ENCODE measurements at places on chromosomes 7 and 10.
A peak's percentile ranks its signal among the peaks of the same experiment; 100 is the strongest.

DNA sequence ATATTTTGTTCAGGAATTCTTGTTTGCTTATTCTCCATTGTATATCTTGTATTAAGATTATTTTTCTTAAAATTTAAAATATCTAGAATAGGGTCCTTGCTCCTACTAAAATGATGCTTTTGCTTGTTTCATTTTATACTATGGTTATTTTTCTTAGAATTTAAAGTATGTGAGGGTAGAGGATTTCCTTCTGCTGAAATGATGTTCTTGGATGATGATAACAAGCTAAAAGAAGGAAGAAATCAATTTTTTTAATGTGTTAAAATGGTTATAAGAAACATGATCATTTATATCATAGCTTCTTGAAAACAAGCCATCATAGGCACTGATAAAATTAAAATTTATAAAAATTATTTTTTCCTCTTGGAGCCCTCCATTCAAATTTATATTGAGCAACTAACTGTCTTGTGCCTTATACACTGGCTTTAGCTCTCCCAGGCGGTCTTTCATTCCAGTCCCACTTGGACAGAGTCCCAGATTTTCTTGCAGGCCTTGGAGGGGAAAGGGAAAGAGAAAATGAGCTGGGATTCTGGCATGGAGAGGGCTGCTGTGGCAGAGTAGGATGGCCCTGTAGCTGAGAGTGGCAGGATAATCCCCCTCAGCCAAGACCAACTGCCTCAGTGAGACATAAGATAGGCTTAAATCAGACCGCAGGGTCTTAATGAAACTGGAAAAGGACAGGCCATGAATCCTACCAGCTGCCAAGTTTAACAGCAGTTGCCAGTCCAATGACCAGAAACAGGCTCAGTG lies 60.2 kb downstream of the DNAJB9 start:
- H3K27me3 ChIP-seq = no peaks in the 10 kb centered on the region
- no peak overlapping the region for H3K27ac ChIP-seq
- DNase-seq = peak; percentile 88

DNA sequence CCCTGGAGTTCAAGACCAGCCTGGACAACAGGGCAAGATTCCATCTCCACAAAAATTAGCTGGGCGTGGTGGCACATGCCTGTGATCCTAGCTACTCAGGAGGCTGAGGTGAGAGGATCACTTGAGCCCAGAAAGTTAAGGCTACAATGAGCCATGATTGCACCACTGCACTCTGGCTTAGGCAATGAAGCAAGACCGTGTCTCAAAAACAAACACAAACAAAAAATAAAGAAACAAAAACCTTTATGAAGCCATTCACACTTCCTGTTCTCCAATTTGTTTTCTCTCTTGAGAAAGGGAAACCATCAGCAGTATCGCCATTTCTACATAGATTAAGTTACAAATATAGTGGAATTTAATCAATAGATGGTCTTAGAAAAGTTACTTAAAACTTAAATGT lies 19.8 kb downstream of the YME1L1 start:
- no peak for DNase-seq
- H3K4me1 ChIP-seq = no peaks in the 10 kb centered on the region
- H3K27ac ChIP-seq = no peak overlapping the region
- H3K27me3 ChIP-seq = no peaks in the 10 kb centered on the region

DNA sequence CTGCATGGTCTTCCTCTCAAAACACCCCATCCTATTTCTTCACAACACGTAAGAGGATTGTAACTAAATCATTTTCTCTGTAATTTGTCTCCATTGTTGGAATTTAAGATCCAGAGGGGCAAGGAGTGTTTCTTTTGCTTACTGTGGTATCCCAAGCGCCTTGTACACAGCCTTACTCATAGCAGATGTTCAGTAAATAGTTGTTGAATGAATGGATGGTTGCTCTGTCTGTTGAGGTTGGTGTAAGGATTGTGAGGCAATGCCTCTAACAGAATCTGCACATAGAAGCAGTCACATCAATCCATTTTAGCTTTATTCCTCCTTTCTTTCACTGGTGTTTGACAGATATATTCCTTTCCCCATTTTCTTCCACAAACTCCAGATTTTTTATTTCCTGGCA lies 90.1 kb downstream of the ZNF365 start:
- H3K27ac ChIP-seq = no peak overlapping the region
- no peaks in the 10 kb centered on the region for H3K36me3 ChIP-seq
- no peak for DNase-seq
- no peaks in the 10 kb centered on the region for H3K27me3 ChIP-seq

- peaks cover 89% of the 10 kb centered on the region for H3K27me3 ChIP-seq
- no peaks in the 10 kb centered on the region for H3K36me3 ChIP-seq
- H3K4me1 ChIP-seq = no peaks in the 10 kb centered on the region
- H3K27ac ChIP-seq = no peak within 1 kb of the TSS
Observed at GRCh38 chr10:84194424-84195043, at the start of gene CDHR1. CDHR1 (plus strand) TSS chr10:84194537; CDS start chr10:84194761, 224 bp downstream.

- H3K27me3 ChIP-seq = no peaks in the 10 kb centered on the region
- no peak overlapping the region for H3K4me3 ChIP-seq
- H3K27ac ChIP-seq = no peak overlapping the region
- no peaks in the 10 kb centered on the region for H3K36me3 ChIP-seq
- no peaks in the 10 kb centered on the region for H3K4me1 ChIP-seq
- no peak for DNase-seq
Observed at GRCh38 chr7:92994901-92995300, 122.9 kb downstream of the SAMD9 start.

DNA sequence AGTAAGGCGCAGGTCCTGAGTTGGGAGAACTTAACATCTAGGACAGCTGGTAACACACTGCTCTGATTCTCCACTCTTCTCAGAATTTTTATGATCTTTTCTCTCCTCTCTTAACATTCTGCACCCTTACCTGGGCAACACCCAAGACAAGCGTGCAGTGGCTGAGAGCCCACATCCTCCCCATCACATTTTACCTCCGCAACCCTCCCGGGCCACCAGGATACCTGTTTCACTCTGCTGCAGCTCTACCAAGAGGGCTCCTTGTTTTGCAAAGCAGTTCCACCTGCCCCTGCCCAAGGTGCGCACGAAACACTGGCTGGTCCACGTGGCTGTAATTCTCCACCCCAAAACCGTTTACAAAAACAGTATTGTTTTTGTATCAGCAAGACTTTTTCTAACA lies 81.5 kb downstream of the ITIH5 start:
- H3K4me3 ChIP-seq = no peak overlapping the region
- DNase-seq = no peak
- H3K4me1 ChIP-seq = no peaks in the 10 kb centered on the region

DNA sequence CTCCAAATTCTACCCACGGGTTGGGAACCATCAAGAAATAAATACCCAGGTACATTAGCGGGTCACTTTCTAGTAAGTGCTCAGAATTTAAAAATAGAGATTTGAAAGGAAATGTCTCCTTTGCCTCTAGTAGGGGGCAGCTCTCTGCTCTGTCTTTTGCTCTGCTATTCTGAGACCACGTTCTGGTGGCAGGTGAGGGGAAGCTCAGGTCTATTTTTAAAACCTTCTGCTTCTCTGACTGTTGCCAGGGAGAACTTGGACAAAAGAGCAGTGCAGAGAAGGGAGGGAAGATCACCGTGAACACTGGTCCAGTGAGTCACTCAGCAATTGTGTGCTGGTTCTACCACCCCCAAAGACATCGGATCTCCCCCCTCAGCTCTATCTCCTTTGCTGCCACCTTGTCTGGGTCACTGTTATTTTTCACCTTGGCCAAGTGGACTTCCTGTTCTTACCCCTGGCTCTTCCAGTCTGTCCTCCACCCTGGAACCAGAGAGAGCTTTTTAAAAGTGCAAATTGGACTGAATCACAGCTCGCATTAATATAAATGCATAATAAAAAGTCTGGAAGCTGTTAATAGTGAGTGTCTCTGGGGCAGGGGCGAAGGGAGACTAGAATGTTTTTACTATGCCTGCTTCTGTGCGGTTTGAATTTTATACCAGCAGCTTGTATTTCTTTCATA lies 72.4 kb upstream of the LOXL4 start:
- H3K36me3 ChIP-seq = no peaks in the 10 kb centered on the region
- no peaks in the 10 kb centered on the region for H3K27me3 ChIP-seq
- no peak overlapping the region for H3K4me3 ChIP-seq
- peak overlapping the region; percentile 74 for H3K27ac ChIP-seq
- DNase-seq = peak; percentile 36

GRCh38 chr7:147885869-147886268 lies 704.7 kb upstream of the C7orf33 start:
- no peak for DNase-seq
- H3K4me3 ChIP-seq = no peak overlapping the region
- H3K27ac ChIP-seq = no peak overlapping the region
- H3K27me3 ChIP-seq = no peaks in the 10 kb centered on the region
- no peaks in the 10 kb centered on the region for H3K4me1 ChIP-seq

DNA sequence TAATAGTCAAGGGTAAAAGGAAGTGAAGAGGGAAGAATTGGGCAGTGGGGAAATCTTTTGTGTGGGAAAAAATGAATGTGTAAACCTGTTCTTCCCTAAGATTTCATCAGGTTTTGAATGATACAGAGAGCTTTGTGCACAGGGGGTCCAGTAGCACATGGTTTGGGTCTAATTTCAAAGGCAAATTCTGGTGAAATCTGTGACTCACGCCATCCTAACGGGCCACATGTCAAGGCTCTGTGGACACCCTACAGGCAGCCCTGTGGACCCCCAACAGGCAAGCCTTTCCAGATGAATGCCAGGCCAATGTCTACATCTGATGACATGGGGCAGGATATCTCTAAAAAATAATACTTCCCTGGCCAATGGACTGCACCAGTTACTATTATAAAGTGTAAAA lies 309.8 kb downstream of the PARD3 start:
- H3K27me3 ChIP-seq = no peaks in the 10 kb centered on the region
- peak; percentile 28 for DNase-seq
- H3K27ac ChIP-seq = no peak overlapping the region
- H3K36me3 ChIP-seq = no peaks in the 10 kb centered on the region
- H3K4me3 ChIP-seq = no peak overlapping the region

- H3K4me3 ChIP-seq = no peak overlapping the region
- H3K36me3 ChIP-seq = no peaks in the 10 kb centered on the region
- no peak for DNase-seq
- no peaks in the 10 kb centered on the region for H3K4me1 ChIP-seq
- H3K27ac ChIP-seq = no peak overlapping the region
Observed at GRCh38 chr7:1103009-1103788, 15.3 kb downstream of the GPER1 start.

DNA sequence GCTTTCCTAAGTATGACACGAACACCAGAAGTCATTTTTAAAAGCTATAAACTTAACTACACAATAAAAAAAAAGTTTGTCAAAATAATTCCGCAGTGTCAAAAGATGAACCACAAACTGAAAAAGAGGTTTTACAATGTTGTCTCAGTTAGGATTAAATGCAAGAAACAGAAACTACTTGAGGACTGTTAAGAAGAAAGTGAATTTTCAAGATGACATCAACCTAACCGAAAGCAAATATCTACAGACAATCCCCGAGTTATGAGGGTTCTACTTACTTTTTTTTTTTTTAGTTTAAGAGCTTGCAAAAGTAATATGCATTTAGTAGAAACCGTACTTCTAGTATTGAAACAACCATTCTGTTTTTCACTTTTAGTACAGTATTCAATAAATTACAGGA lies 62.3 kb downstream of the TFPI2 start:
- no peak overlapping the region for H3K4me3 ChIP-seq
- peaks cover 3% of the 10 kb centered on the region for H3K27me3 ChIP-seq
- no peak overlapping the region for H3K27ac ChIP-seq
- H3K4me1 ChIP-seq = no peaks in the 10 kb centered on the region
- H3K36me3 ChIP-seq = no peaks in the 10 kb centered on the region

DNA sequence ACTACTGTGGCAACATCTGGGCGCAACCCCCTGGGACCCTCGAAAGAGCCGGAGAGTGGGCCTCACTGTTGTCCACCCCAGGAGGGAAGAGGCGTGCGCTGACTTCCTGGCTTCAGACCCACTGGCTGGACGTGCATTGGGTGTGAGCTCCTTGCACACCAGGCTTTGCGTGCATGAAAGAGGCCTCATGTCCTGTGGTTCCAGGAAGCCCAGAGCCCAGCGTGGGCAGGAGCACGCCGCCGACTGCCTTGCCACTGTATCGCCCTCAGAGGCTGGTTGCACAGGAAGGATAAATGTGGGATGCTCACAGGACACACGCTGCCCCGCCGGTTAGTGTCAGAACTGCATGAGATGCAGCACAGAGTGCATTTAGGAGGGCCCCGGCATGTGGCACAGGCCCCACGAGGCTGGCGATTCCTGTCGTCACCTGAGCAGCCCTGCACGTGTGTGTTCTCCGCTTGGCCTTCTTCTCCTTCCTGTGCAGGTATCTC lies 8.5 kb upstream of the JAKMIP3 start:
- H3K4me3 ChIP-seq = no peak overlapping the region
- H3K36me3 ChIP-seq = no peaks in the 10 kb centered on the region
- no peaks in the 10 kb centered on the region for H3K4me1 ChIP-seq
- no peak for DNase-seq

- H3K36me3 ChIP-seq = no peaks in the 10 kb centered on the region
- no peak for DNase-seq
- H3K27ac ChIP-seq = no peak overlapping the region
- H3K4me1 ChIP-seq = no peaks in the 10 kb centered on the region
Observed at GRCh38 chr10:114334301-114334700, 70.0 kb downstream of the AFAP1L2 start.

- no peak for DNase-seq
- peaks cover 77% of the 10 kb centered on the region for H3K36me3 ChIP-seq
- H3K4me1 ChIP-seq = no peaks in the 10 kb centered on the region
- no peak overlapping the region for H3K4me3 ChIP-seq
Observed at GRCh38 chr7:105079348-105079747, 65.3 kb downstream of the KMT2E start.

- DNase-seq = no peak
- H3K4me3 ChIP-seq = no peak overlapping the region
- H3K4me1 ChIP-seq = peaks cover 4% of the 10 kb centered on the region
- no peaks in the 10 kb centered on the region for H3K36me3 ChIP-seq
- H3K27ac ChIP-seq = no peak overlapping the region
Observed at GRCh38 chr7:101729241-101729883, 88.1 kb upstream of the CUX1 start.

DNA sequence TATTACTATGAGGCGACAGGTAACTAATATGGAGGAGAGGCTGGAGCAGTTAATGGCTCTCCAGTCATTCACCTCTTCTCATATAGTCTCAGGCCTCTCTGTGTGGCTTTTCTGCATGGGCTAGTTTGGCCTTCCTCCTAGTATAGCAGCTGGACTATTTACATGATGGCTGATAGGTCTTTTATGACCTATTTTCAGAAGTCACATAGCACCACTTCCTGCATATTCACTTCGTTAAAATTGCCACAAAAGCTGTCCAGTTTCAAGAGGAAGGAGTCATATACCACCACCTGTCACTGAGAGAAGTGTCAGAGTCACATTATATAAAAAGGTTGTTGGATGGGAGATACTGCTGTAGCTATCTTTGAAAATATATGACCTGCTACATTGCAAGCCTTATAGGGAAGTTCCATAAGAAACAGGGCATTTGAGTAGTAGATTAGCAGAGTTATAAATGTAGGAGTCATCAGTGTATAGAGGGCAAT lies 8.0 kb upstream of the DMTF1 start:
- H3K4me1 ChIP-seq = peaks cover 10% of the 10 kb centered on the region
- DNase-seq = no peak
- H3K27ac ChIP-seq = no peak overlapping the region
- H3K4me3 ChIP-seq = no peak overlapping the region

Measured in cardiac muscle cell (in vitro differentiated cells and primary cell).